ENCODE measurements at places on chromosomes 5 and 9.

GRCh38 chr9:114170771-114171461, 15.6 kb downstream of the COL27A1 start:
- DNase-seq: no peak

DNA sequence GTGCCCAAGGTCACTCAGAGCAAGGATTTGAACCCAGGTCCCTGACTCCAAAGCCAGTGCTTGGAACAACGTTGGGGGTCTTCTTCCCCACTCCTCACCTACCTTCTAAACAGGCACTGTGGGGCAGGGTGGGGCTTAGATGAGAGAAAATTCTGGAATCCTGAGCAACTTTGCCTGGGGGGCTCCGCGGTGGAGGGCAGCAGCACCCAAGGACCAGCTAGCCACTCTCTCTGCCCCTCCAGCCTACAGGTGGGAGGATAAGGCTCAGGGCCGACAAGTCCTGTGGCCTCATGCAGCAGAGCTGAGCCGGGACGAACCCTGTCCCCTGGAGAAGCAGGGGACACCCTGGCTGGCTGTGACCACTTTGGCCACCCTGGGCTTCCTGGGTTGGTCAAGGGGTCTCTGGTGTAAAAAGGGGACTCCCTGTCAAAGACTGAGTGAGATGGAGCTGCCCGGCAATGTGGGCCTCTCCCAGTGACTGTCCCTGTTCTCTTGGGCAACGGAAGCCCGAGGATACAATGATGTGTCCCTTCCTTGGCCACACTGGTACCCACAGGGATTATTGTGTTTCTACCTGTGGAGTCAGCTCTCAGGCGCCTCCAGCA, 26.5 kb downstream of the CEL start:
- peak; percentile 20 for DNase-seq

GRCh38 chr5:151006704-151007334, 13.6 kb upstream of the GPX3 start:
- no peak for DNase-seq

DNA sequence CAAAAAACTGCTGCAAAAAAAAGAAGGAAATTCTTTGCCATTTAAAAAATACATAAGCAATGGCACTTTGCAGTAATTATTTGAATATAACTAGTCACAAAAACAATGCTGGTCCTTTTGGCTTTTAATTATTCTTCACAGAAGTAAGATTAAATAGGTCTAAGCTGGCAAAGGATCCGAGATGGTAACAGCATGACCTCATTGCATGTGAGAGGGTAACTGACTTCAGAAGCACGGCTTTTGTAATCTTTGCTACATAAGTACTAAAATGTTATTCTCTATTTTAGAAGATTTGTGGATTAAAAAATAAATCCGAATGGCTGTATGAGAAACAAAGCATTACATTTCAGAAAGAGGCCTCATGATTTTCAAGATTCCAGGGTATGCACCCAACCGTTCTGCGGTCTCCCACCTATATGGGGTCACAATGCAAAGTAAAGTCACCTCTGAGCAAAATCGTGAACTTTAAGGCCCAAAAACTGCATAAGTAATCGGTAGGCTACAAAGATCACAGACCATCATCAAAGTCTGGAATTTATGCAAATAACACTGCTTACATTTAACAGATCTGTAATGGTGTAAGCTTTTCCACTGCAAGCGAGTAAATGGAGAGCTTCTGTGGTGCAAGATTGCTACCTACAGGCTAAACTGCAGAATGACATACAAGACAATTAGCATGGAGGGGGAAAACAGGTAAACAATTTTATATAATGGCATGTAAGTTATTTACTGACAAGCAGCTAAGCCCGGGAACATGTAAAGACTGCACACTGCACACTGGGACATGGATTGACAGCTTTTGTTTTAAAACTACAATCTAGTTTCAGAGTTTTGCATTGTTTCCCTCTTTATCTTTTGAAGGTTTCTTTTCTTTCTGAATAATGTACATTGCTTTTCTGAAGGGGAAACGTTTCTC, 231.6 kb downstream of the SLF1 start:
- DNase-seq: peak; percentile 35

- DNase-seq: no peak
Measured at GRCh38 chr5:110460837-110461236, 265.6 kb downstream of the TMEM232 start.

DNA sequence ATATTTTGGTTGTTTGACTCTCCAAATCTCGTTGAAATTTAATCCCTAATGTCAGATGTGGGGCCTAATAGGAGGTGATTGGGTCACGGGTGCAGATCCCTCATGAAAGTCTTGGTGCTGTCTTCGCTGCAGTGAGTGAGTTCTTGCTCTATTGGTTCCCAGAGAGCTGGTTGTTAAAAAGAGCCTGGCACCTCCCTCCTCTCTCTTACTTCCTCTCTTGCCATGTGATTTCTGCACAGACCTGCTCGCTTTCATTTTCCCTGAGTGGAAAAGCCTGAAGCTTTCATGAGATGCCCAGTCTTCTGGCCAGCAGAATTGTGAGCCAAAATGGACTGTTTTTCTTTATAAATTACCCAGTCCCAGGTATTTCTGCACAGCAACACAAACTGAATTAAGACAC, 221.6 kb downstream of the MAT2B start:
- DNase-seq: no peak

DNA sequence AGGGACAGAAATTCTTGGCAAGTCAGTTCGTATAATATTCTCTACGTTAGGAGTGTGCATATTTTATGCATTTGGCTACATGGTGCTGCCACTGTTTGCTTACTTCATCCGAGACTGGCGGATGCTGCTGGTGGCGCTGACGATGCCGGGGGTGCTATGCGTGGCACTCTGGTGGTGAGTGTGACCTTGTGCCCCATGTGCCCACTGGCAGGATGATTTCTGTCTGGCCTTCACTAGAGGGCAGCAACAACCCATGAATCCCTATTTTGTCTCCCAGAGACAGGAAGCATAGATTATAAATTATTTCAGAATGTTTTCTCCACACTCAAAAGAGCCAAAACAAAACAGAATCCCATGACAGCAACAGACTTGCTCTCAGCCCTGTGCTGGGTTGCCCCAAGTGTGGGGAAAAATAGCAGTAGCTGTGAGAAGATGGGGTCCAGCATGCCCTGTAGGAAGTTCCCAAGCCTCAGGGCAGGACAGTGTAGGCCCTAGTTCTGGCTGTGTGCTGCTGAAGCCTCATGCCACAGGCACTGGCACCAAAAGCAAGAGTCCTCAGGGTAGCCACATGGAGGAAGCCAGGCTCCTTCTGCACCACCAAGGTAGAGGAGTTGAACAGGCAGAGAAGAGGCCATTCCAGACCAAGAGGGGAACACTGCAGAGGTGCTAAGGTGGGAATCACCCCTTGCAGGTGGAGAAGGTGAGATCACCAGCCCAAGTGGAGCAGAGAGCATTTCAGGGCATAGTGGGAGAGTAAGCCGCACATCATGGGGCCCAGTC, 16.0 kb downstream of the SLC22A5 start:
- no peak for DNase-seq

DNA sequence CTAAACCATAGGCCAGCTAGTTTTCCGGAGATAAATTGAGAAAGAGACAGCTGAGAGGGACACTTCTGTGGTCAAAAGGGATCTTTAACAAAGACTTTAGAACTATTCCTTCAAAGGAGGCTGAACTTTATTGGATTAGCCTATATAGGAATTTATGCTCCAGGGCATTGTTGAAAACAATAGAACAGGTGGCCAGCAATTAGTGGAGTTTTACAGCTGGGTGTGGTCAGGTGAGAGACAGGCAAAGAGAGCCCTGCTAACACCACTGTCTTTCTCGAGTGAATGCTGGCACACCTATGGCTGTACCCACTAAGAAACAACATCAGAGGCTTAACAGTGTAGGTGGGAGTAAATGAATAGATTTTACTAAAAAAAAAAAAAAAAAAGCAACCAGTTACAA, 16.7 kb upstream of the TLR4 start:
- DNase-seq: peak; percentile 30

GRCh38 chr5:170599756-170600155, 95.9 kb downstream of the KCNIP1 start:
- no peak for DNase-seq

Data from H9 (cell line).